HFFc6 (cell line): ENCODE measurements at places on chromosomes 3 and 15. TPM values are rescaled to one million over a fixed set of nuclear protein-coding genes. Genes with fewer than 3 reads are reported as not detected.

- H3K36me3 ChIP-seq: no peaks in the 10 kb centered on the region
- H3K4me3 ChIP-seq: no peak overlapping the region
- H3K4me1 ChIP-seq: peaks cover 7% of the 10 kb centered on the region
- peaks cover 10% of the 10 kb centered on the region; the same call in 1 of the 2 replicates for H3K27me3 ChIP-seq
- no peak overlapping the region for H3K27ac ChIP-seq
Measured at GRCh38 chr3:136792556-136793330, 26.2 kb upstream of the SLC35G2 start.

DNA sequence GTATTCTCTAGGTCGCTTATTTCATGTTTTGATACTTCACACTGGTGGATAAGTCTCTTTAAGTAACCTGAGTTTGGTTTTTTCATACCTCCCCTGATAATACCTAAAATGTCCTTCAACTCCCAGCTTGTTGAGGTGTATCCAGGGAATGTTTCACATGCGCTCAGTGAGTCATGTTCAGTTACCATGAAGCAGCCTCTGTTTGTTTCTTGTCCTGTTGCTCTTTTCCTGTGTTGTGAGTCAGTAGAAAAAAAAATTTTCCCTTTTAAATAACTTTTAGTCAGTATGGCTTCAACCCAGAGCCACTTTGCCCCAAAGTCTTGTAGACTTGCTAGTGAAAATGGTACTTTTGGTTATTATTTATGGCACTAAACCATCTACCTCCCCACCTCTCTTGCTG is 278.4 kb upstream of the ZPLD1 start:
- H3K36me3 ChIP-seq: peaks cover 23% of the 10 kb centered on the region
- peak overlapping the region; percentile 95 for H3K27ac ChIP-seq
- H3K4me1 ChIP-seq: peaks cover 40% of the 10 kb centered on the region

Gene CFAP92
- not detected in 3 replicates for total RNA-seq

GRCh38 chr3:133487920-133488540 is 85.5 kb upstream of the CDV3 start:
- DNase-seq: no peak
- no peaks in the 10 kb centered on the region for H3K36me3 ChIP-seq
- H3K4me3 ChIP-seq: no peak overlapping the region

DNA sequence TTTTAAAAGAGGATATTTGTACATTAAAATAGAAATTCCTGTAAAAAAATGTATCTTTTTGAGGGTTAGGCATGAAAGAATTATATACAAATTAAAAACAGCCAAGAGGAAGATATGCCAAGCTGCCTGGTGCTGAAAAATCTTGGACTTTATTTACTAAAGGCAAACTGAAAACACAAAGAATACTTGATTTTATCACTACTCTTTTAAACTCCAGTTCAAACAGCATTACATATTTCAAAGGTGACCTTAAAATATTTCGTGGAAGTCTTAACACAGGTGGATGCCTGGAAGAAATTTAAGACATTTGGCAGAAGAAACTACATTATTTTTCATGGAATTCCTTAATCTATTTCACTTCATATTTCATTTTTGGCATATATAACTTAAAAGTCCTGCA is 101.1 kb upstream of the SLC2A2 start:
- H3K36me3 ChIP-seq: peaks cover 34% of the 10 kb centered on the region
- H3K4me3 ChIP-seq: no peak overlapping the region
- no peak for DNase-seq
- H3K27me3 ChIP-seq: peaks cover 1% of the 10 kb centered on the region; the same call in 1 of the 2 replicates
- no peak overlapping the region for H3K27ac ChIP-seq
- peaks cover 43% of the 10 kb centered on the region for H3K4me1 ChIP-seq

- no peak overlapping the region for H3K4me3 ChIP-seq
- no peaks in the 10 kb centered on the region; the same call in 1 of the 2 replicates for H3K27me3 ChIP-seq
- no peak for DNase-seq
- H3K4me1 ChIP-seq: peaks cover 33% of the 10 kb centered on the region
- H3K36me3 ChIP-seq: no peaks in the 10 kb centered on the region
Measured at GRCh38 chr15:22958487-22959280, 21.5 kb downstream of the CYFIP1 start.

Gene DUOXA1
- 0.24 TPM in 1 of 3 replicates, not detected in the others for total RNA-seq

Gene SEMA3B
- 17.1 to 25.2 TPM (median 24.8 TPM) in 3 replicates for total RNA-seq

Gene C3orf33
- total RNA-seq: 3.2 and 3.8 TPM in 2 replicates

GRCh38 chr15:39125226-39125625 is 455.7 kb upstream of the THBS1 start:
- H3K36me3 ChIP-seq: peaks cover 30% of the 10 kb centered on the region
- peaks cover 82% of the 10 kb centered on the region for H3K4me1 ChIP-seq
- no peaks in the 10 kb centered on the region for H3K27me3 ChIP-seq
- peak; percentile 43 for DNase-seq
- peak overlapping the region; percentile 38; the same call in 1 of the 2 replicates for H3K4me3 ChIP-seq
